HFFc6 (cell line): ENCODE measurements at places on chromosomes 16 and 17. TPM values are rescaled to one million over a fixed set of nuclear protein-coding genes. Genes with fewer than 3 reads are reported as not detected.

TBC1D3 gene
- total RNA-seq: 0.21 TPM in 1 of 3 replicates, not detected in the others

SPNS3 gene
- not detected in 3 replicates for total RNA-seq

BIRC5 gene
- total RNA-seq: 41.8 to 88.7 TPM (median 72.9 TPM) in 3 replicates

RHBDL1 gene
- 1.5 to 1.9 TPM (median 1.7 TPM) in 3 replicates for total RNA-seq

TBC1D3K gene
- not detected in 3 replicates for total RNA-seq

DNA sequence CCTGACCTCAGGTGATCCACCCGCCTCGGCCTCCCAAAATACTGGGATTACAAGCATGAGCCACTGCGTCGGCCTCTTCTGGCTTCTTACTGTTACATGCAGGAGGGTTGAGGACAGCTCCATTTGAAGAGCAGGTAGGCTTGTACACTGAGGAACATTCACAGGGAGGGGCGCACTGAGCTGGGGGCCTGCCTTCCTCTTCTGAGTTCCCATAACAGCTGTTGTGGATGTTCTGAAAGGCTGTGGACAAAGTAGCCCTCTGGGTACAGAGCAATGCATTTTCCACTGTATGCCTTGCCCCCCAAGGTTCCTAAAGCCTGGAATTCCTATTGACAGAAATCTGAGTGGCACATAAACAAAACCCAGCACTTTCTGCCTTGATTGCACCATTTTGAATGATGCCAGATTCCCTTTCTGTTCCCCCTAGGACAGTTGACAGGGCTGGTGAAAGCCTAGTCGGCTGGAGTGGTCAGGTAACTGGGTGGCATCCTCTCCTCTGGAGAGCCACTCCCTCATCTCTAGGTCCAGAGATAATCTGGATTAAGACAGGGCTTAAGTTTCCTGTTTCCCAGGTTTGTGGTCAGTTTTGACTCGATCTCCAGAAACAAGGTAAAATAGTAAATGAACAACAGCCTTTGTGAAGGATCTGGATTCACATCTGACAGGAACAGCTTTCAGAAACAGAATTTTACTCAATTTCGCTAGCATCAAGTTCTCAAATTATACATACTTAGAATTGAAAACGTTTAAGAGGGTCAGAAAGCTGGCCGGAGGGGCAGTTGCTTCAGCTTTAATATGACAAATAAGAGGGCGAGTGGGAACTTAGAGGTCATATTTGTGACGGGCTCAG is 1.3 kb upstream of the CDK5R1 start:
- no peak for DNase-seq

GRCh38 chr16:60905811-60906210 is 1130.4 kb downstream of the CDH8 start:
- DNase-seq: no peak

DNA sequence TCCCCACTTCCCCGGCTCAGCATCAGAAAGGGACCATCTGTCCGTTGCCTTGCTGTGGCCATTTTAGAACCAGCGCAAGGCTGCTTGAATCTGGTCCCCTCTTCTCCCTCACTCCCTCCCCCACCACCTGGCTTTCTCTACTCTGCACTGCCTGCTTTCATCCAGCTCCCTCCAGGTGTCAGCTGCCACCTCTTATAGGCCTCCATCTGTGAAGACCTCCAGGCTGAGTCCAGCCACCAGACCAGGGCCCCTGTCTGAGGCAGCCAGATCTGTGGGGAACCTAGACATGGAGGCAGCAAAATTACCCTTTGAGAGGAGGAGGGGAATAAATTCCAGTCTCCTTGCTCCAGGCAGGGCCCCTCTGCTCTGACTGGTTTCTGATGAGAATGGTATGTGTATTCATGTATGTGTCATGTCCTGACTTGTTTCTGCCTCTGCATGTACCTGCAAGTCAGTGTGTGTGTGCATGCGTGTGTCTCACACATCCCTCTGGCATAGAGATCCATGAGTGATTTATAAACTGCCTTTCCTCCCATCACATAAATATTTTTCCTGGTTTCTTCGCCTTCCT is 21.1 kb downstream of the MINK1 start:
- peak; percentile 38 for DNase-seq

DNA sequence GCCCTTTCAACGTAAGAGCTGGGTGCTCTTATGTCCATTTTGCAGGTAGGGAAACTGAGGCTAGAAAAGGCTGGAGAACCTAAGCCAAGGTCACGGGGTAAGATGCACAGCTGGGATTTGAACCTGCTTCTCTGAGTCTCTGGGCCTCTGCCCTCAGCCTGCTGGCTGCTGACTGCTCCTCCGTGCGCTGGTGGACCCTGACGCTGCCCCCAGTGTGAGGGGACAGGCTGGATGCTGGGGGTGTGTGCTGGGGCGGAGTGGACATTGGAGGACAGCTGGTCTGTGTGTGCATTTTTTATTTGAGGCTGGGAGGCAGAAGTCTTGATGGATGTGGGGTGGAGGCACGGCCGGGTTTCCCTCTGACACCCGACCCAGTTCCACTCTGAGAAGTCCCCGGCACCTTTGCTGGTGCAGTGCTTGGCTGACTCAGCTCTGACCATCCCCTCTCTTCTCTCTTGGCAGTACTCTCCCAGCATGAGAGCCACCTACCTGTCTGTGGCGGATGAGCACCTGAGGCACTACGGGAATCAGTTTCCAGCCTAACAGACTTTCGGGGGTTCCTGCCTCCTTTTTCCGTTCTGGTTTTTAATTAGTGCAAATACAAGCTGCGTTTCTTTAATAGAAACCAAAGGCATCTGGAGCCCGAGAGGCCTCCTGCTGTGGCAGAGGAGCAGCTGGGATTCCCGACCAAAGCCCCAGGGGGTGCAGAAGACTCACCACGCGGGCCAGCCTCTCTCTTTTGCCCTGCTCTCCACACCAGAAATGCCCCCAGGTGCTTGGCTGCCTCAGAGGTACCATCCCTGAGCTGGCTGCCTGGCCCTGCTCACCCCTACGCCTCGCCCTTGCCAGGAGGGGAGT is 14.1 kb upstream of the DNAI2 start:
- DNase-seq: no peak

DNA sequence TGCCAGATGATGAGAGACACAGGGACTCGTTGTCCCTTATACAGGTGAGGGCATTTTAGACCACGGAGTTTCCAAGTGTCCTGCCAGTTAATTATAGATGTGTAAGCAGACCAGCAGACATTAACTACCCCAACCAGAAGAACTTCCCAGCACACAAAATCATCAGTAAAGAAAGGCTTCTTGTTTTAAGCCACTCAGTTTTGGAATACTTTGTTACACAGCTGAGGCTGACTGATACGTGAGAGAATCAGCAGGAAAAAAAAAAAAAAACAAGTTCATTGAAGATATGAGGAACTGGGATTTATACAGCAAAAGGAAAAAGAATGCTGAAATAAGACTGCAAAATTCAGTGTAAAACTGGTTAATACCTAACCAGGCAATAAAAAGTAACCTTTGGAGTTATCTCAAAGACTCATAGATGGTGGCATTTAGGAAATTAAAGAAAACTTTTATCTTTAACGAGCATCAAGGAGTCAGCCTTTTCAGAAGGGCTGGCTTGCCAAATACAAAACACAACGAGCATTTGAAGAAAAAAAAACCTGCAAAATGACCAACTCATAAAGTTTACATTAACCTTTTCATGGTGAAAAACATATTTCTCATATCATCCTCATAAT is 28.1 kb downstream of the TMEM238L start:
- DNase-seq: no peak

- no peak for DNase-seq
Measured at GRCh38 chr16:47829850-47830600, 325.8 kb downstream of the ABCC12 start.
